ENCODE measurements at places on chromosomes 12 and 14.
A peak's percentile ranks its signal among the peaks of the same experiment; 100 is the strongest.

DNA sequence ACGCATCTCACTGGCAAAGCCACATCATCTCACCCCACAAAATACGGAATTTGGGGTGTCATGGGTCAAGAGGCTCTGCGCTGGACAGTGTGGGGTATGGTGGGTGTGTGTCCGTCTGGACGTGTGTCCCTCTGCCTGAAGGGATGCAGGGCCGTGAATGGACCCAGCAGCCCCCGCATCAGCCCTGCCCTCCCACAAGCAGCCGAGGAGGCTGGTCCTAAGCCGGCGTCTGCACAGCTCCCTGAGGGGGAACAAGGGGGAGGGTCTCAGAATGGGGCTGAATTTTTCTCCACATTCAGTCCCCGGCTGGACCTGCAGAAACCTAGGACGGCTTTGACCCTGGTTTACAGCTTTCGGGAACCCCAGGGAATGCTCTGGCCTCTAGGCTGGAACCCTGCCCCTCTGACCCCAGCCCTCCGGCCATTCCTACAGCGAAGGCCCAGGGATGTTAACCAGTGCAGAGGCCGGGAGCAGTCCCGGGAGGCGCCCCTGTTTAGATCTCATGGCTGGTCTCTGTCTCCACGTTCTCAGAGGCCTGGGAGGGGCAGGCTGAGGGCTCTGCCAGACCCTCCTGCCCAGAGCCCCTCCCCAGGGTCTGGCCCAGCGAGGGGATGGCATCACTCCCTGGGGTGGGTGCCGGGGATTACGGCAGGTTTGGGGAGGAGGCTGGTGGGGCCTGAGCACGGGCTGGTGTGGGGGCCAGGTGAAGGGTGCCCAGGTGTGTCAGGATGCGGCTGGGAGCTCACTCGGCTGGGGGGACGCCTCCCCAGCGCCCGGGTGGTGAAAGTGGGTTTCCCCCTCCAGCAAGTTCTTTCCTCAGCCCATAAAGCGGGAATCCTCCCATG is 156.5 kb upstream of the C14orf180 start:
- no peak for DNase-seq

- no peak for DNase-seq
Observed at GRCh38 chr14:105069871-105070759, 4.9 kb upstream of the GPR132 start.

DNA sequence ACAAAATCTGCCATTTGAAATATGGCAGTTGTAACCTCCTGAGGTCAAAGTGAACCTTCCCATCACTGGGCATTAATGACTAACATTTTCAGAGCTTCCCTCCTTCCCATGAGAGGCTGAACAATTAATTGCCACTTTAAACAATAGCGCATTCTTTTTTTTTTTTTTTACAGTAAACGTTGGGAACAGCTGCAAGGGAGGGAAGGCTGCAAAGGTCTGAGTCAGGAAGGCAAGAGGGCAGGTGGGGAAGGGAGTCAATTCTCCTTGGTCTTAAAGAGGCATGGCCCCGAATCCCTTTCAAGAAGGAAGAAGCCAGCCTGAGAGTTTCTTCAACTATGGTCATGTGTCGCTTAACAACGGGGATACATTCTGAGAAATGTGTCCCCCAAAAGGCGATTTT is 41.0 kb upstream of the PLEKHG3 start:
- DNase-seq: no peak

DNA sequence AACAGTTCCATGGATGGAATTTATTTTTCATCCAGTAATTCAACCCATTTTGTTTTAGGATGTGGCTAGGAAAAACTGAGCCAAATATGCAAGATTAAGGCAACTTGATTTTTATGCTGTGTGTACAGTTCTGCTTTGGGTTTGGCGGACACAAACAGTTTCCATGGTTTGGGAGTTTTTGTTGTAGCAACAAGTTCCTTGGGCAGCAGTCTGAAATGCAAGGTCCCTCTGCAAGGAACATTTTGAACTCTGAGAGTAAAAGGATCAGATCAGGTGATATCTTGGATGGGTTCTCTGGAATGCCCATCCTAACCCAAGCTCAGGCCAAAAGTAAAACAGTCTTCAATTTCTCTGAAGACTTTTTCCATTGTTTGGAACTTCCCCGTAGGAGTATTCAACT is 161.2 kb downstream of the TMX1 start:
- no peak for DNase-seq

DNA sequence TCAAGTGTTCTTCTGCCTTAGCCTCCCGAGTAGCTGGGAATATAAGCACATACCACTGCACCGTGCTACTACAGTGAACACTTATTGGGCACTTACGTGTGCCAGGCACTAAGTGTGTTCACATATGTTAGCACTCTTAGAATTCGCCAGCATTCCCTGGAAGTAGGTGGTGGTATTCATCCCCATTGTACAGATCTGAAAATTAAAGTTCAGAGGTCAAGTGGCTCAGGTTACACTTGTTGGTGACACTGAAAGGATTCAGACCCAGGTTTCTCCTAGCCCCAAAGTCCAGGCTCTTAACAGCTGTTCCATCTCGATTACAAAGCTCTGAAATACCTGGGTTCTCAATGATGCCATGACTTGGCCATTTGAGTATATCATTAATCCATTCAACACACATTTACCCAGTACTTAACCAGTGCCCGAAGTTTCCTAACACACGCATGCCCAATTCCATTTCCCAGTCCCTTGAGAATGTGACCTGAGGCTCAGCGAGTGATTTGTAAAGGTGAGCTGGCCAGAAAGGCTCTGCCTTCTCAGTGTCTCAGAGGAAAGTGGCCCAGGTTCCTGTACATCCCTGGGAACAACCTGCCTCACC is 4.8 kb downstream of the MVK start:
- DNase-seq: no peak

DNA sequence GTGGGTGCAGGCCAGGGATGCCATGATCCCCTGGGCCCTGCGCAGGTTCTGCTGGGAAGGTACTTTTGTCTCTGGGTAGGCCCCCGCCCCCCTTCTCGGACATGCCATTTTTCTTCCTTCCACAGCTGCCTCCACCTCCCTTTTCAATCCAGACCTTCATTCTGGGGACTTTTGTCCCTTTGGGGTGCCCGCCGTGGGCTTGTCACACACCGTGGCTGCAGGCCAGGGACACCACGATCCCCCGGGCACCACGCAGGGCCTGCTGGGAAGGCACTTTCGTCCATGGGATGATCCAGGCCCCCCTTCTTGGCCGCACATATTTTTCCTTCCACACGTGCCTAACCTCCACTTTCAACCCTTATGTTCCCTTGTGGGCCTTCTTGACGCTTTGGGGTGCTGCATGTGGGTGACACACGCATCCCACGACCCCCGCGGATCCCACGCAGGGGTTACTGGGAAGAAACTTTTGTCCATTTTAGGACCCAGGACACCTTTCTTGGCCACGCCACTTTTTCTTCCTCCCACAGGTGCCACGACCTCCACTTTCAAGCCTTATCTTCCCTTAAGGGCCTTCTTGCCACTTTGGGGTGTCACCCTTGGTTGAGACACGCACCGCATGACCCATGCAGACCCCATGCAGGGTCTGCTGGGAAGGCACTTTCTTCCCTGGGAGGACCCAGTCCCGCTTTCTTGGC is 272.5 kb downstream of the ALG10 start:
- no peak for DNase-seq

- no peak for DNase-seq
Observed at GRCh38 chr12:103600967-103601728, 14.1 kb downstream of the STAB2 start.

DNA sequence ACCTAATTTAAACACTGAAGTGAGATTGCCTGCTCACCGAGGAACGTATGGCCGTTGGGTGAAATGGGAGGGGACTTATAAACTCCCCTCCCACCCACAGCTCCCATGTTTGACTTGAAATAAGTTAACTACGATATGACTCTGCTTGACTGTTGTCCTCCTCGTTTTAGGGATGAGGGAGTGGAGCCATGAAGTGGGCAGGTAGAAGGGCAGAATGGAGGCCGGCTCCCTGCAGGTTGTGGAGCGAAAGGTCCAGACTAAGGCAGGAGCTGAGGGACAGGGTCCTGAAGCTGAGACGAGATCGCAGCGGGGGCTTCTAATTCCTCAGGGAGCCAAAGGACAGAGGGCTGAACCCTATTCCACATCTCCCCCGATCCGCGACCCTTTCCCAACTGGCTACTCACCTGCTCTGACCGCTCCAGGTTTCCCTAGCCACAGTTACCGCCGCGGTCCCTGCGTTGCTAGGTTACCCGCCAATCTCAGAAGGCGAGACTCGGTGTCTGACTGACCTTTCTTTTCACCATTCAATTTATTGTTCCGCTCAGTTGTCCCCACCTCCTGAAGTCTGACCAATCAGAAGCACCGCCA is 577 bp upstream of the TPCN1 start:
- no peak for DNase-seq

GRCh38 chr12:131991816-131992430 is 42.2 kb downstream of the EP400 start:
- DNase-seq: no peak

DNA sequence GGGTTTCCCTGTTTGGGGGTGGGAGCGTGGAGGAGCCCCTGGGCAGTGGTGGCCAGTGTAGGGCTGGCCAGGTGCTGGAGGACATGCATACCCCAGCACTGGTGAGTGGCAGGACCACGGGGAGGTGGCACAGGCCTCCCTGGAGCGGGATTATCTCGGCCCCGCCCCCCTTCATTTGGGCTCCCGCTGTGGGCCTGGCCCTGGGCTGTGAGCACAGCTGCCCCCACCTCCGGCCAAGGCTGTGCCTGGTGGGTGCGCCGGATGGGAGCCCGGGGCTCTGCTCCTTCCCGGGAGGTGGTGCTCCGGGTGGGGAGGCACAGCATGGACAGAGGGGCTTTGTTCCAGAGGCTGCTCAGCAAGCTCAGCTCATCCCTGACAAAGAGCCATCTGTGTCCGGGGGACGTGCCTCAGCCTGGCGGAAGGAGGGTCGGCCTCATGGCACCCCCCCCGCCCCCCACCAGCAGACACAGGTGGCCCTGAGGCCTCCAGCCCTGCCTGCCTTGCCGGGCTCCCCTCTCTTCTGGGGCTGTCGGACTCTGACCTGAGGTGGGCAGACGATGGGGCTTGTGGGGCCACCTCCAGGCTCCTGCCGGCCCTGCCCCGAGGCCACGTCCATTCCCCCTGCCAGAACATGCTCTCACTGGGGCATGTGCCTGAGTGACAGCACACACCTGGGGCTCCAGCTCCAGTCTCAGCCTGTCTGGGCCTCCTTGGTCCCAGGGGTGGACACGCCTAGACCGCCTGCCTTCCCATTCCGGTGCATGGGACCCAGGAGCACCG is 8.4 kb downstream of the TEDC1 start:
- DNase-seq: peak; percentile 81

DNA sequence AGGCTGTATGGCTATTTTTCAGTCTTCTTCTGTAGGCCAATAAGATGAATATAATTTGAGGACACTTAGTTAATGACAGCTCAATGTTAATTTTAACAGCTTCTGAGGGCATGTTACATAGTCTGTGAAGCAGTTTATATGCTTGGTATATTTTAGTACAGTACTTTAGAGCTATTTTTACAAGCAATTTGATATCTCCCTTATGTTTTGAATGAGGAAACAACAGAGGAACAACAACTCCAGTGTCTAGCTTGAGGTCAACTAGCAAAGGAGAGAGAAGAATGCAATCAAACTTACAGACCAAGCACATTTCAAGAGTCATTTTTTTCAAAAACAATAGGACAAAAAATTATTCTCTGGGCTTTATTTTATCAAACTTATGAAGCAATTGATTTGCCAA is 469.1 kb upstream of the DCN start:
- no peak for DNase-seq

- no peak for DNase-seq
Observed at GRCh38 chr12:128339126-128339520, 72.2 kb downstream of the TMEM132C start.

- DNase-seq: no peak
Observed at GRCh38 chr12:103697971-103698751, 111.1 kb downstream of the STAB2 start.

GRCh38 chr14:99327458-99328250 is 55.7 kb upstream of the BCL11B start:
- no peak for DNase-seq

- DNase-seq: no peak
Observed at GRCh38 chr12:14454098-14454907, 88.8 kb downstream of the ATF7IP start.

DNA sequence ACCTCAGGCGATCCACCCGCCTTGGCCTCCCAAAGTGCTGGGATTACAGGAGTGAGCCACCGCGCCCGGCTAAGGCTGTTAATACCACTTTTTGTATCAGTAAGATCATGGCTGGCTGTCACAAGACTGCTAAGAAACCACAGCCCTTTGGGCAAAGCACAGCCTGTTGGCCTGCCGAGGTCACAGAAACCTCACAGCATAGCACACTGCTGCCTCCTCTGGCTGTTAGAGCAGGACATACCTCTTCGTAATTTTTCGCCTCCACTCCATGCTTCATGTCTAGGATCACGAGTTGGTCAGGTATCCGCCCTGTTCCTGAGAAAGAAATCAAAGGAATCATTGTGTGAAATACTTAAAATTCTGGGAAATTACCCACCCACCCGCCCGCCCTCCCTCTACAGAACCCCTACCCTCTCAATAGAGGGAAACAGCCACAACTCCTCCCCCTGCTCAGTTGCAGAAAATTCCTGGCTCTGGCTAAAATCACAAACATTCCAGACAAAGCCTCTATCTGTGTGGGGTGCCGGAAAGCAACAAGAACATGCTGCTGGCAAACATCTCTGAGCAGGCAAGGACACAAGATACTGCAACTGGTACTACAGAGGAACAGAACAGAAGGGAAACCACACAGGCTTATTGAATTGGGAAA is 20.7 kb upstream of the NEK9 start:
- peak; percentile 54 for DNase-seq

- no peak for DNase-seq
Observed at GRCh38 chr14:24695265-24696241, 61.6 kb upstream of the GZMB start.

- no peak for DNase-seq
Observed at GRCh38 chr14:89027097-89027740, 202.8 kb downstream of the TTC8 start.

- DNase-seq: no peak
Observed at GRCh38 chr14:95490138-95490509, 26.3 kb downstream of the SYNE3 start.

DNA sequence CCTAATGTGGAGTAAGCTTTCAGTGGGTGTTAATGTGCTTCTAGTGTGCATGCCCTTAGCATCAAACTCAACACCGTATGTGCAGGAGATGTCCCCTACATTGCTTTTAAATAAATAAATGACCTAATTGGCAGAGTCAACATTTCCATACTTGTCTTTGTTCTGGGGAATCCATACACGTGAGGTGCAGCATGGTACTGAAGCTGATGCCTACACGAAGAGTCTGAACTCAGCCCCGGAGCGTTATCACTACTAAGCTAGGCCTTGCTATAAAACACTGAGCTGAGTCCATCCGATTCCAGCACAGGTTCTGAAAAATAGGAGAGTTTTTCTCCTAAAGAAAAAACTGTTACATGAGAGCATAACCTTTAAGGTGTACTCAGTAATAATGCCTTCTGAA is 125.0 kb upstream of the DYRK2 start:
- no peak for DNase-seq

GRCh38 chr12:53985692-53985993 is 697 bp downstream of the HOXC10 start:
- DNase-seq: no peak
